ENCODE measurements at places on chromosomes 12 and 14.
A peak's percentile ranks its signal among the peaks of the same experiment; 100 is the strongest.

DNA sequence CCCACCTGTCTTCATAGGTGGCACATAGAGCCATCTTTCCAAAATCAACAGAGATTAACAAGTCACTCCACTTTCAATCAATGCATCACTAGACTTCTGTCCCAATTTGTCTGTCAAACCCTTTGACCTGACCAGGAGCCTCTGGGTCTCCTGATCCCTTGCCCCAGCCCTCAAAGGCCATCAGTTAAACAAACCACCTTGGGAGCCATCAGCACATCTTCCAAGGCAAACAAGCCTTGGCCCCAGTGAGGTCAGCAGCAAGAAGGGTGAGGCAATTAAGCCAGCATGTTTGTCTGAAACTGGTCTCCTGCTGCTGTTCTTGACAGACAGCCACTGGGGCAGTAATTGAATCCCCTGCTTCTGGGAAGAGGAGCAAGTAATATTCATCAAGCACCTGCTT is 742.8 kb upstream of the TBX3 start:
- no peak for DNase-seq

DNA sequence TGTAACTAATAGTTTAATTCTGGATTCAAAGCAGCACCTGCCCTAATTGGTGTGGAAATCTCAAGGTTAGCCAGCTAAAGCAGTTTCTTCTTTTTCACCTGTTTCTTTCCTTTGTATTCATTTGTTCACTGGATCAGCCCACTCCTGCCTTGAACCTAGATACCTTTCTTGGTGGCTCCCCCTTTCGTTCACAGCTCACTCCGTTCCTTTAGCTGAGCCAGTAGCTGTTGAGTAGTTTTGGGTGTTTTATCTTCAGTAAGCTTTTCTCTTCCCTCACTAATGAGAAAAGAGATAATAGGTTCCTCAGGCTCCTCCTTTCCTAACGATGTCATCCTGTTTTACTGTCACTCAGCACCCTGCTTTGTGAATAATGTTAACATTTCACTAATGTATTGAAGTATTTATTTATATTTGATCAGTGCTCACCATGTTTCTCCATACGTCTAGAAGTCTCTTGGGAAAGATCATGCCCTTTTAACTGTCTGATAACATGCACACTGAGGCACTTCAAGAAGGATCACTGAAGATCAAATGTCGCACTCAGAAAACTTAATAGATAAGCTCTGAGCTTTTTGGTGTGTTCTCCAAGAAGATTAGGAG is 121.1 kb downstream of the TGFB3 start:
- DNase-seq = no peak

DNA sequence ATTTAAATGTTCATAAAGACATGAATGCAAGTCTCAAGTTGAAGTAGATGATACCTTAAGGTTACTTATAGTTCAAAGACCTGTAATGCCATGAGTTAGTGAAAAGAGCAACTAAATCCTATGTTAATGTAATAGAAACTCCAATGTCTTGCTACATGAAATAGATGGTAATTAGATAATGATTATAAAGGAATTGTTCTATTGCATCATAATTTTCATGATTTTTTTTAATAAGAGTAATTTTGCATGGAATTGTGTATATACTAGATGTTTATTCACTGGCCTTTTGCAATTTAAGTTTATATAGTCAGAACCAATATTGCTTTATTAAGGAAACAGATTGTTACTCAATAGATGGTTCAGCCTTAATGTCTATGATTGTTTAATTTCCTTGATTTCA is 115.5 kb upstream of the SYT10 start:
- DNase-seq = no peak

- DNase-seq = peak; percentile 14
Observed at GRCh38 chr14:47949006-47949405, 273.6 kb upstream of the MDGA2 start.

GRCh38 chr12:20527417-20528163 is 159.3 kb downstream of the PDE3A start:
- DNase-seq = peak; percentile 9

- peak; percentile 93 for DNase-seq
Observed at GRCh38 chr12:26691234-26691970, 141.6 kb downstream of the ITPR2 start.

GRCh38 chr14:68884031-68885030 is 91.5 kb upstream of the ZFP36L1 start:
- no peak for DNase-seq

GRCh38 chr12:20196767-20197166 is 171.6 kb upstream of the PDE3A start:
- no peak for DNase-seq

DNA sequence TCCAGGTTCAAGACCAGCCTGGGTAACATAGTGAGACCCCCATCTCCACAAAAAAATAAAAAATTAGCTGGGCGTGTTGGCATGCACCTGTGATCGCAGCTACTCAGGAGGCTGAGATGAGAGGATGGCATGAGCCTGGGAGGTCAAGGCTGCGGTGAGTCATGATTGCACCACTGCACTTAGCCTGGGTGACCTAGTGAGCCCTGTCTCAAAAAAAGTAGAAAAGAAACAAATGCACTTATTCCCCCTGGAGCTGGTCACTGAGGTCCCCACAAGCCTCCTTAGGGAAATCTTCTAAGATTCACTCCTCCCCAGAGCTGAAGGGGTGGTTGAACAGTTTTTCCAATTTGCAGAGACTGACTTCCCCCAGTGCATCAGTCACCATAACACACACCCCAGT is 1.6 kb downstream of the CD9 start:
- DNase-seq = no peak

- no peak for DNase-seq
Observed at GRCh38 chr12:72084880-72085279, 146.2 kb downstream of the TPH2 start.

GRCh38 chr14:95547626-95548327 is 12.9 kb downstream of the GLRX5 start:
- no peak for DNase-seq

DNA sequence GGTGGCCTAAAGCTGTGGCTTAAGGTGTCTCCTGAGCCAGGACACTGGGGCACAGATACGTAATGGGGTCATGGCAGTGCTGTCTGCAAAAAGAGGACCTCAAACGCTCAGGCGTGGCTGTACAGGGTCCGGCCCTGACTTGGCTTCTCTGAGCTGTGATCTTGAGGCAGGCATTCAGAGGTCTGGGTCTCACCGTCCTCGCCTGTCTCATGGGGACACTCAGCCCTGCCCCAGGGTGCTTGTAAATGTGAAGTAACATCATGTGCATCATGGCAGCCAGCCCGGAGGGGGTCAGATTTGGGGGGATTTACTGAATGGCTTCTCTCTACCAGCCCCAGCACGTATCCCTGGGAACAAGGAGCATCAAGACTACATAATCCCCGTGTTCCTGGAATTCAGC is 28.8 kb downstream of the DIO3 start:
- no peak for DNase-seq

- no peak for DNase-seq
Observed at GRCh38 chr12:110941391-110941790, 21.0 kb upstream of the MYL2 start.

GRCh38 chr12:91093341-91093740 is 18.0 kb downstream of the LUM start:
- DNase-seq = no peak

DNA sequence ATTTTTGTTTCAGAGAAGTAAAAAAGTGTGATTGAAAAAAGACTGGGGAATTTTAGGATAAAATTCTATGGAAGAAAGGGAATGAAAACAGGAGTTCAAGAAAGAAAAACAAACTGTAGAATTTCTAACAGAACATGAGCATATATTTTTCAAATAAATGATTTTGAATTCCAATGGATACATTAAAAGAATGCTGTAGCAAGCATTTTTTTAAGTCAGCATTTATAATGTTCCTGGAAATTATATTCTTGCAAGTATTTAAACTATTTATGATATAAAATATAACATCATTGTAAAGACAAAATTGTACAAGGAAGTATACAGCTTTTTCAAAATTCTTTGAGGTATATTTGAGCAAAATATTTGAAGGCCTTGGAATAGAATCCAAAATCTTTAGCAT is 450.7 kb downstream of the AEBP2 start:
- no peak for DNase-seq

- DNase-seq = peak; percentile 99
Observed at GRCh38 chr12:50246873-50247612, 36.3 kb downstream of the LIMA1 start.

- no peak for DNase-seq
Observed at GRCh38 chr14:99287269-99287942, 15.4 kb upstream of the BCL11B start.

DNA sequence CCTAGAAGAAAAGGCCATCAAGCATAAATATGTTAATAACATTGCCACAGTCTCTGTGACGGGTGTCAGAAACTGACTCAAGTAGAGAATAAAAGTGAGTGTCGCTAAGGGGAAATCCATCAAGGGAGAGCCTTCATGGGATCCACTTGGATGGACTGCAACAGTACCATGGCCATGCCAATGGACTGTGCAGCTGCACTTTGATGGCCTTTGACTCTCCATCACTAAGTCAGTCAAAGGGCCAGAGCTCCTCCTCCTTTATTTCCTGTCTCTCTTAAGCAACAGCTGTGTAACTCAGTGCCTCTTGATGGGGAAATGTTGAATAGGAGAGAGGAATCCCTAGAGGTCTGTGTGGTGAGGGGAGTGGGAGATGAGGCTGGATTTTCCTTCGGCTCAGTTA is 335.2 kb downstream of the BMP4 start:
- no peak for DNase-seq

GRCh38 chr14:32077081-32078022 is at the start of gene ARHGAP5:
TSS of gene ARHGAP5 (plus strand) at chr14:32077304. CDS start at chr14:32090670, 13,366 bp downstream.
- peak; percentile 8 for DNase-seq

DNA sequence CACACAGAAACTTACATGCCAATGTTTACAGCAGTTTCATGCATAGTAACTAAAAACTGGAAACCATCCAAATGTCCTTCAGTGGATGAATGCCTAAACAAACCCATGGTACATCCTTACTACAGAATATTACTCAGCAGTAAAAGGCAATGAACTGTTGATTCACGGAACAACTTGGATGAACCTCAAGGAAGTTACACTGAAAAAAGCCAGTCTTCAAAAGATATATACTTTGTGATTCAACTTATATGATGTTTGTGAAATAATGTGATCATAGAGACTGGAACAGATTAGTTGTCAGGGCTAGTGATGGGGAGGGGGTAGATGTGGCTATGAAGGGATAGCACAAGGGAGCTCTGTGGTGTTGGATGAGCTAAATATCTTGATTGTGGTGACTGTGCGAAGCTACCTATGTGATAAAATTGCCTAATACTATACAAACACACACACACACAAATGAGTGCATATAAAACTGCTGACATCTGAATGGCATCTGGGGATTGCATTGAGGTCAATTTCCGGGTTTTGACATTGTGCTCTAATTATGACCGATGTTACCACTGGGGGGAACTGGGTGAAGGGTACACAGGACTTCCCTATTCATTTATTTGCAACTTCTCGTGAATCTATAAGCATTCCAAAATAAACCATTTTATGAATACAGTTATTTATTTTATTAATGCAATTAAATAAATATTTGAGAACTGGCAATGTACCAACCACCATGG is 94.3 kb downstream of the RIN3 start:
- DNase-seq = no peak

DNA sequence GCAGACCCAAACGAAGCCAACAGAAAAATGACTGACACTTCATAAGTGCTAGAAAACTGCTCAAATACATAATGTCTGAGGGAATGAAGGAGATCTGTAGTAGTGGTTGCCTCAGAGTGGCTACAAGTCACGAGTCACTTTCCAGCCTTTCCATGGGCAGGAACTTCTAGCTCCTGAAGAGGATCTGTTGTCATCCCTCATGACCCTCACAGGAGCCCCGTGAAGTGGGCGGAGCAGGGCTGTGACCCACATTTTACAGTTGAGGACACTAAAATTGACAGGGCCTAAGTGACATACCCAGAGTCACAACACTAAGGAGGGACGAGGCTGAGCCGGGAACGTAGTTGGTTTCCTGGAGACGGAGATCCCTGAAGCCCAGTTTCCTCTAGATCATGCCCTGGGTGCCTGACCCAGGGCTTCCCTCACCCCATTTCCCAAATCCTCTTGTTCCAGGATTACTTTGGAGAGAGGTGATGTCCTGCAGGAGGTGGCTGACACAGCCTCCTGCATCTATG is 45.8 kb upstream of the P2RX7 start:
- DNase-seq = no peak

GRCh38 chr14:23237772-23238594 is at the start of gene RNF212B:
TSS of gene RNF212B (plus strand) at chr14:23237936. CDS start at chr14:23240346, 2,410 bp downstream.
- peak; percentile 91 for DNase-seq

GRCh38 chr14:55807053-55807880 is 227.3 kb downstream of the KTN1 start:
- peak; percentile 85 for DNase-seq

GRCh38 chr12:55019784-55020183 is at the start of gene NEUROD4:
TSS of gene NEUROD4 (plus strand) at chr12:55019974. CDS start at chr12:55026440, 6,466 bp downstream.
- peak; percentile 72 for DNase-seq

DNA sequence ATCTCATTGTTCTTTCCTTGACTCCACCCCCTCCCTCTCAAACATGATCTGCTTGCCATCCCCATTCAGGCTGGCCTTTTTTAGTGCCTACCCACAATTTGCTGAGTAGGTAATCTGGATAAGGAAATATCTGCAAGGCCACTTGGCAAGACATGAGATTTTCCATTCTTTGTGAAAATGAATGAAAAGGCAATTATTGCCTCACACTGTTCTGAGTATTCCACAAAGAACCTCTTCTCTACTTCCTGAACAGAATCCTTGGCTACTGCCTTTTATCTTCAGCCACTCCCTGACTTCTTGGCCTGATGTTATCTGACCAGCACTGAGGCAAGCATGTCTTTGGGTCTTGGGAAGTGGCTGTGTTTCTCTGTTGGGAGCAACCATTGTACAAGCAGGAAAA is 263.2 kb upstream of the ATP2B1 start:
- no peak for DNase-seq

- DNase-seq = no peak
Observed at GRCh38 chr14:92563359-92563758, 49.8 kb downstream of the RIN3 start.

- no peak for DNase-seq
Observed at GRCh38 chr12:19792028-19792427, 352.7 kb downstream of the AEBP2 start.

GRCh38 chr14:70664698-70665447 is 23.2 kb downstream of the TTC9 start:
- DNase-seq = no peak

GRCh38 chr14:101090976-101091375 is 187.5 kb upstream of the RTL1 start:
- no peak for DNase-seq

DNA sequence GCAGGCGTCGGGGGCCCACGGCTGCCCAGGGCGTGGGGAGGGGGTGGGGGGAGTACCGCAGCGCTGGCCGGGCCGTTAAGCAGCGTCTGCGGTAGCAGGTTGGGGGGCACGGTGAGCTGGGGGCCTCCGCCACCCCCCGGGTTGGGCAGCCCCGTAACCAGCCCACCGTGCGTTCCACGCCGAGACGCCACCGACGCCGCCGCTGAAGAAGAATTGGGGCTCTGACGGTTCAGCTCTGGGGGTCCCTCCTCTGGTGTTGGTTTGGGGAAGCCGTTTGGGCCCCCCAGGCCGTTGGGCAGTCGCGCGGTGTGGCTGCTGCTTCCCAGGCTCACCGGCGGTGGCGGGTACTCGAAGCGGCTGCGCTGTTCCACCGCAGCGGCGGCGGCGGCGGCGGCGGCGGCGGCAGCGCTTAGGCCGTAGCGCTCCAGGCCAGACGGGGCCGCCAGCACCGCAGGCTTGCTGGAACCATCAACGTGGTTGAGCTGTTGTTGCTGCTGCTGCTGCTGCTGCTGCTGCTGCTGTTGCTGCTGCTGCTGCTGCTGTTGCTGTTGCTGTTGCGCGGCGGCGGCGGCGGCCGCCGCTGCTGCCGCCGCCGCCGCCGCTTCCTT is 1.5 kb downstream of the IRF2BPL start:
- no peak for DNase-seq

GRCh38 chr14:89014569-89014850 is 190.1 kb downstream of the TTC8 start:
- no peak for DNase-seq

All from H4 (cell line).